ENCODE measurements at places on chromosomes 16 and 17.

DNA sequence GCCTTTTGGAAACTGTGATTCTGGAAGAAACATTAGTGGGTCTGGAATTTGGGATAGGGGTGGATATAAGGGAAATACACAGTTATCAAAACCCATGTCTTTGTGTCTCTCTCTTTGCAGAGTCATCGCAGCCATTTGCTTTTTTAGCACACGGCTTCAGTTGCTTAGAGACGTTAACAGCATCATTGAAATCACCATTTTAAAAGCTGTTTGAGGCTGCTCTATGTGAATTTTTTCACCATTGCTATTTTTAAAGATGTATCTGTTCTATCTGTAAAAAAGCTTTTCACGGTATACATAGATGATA lies 47.3 kb downstream of the OMG start:
- DNase-seq, result no peak

DNA sequence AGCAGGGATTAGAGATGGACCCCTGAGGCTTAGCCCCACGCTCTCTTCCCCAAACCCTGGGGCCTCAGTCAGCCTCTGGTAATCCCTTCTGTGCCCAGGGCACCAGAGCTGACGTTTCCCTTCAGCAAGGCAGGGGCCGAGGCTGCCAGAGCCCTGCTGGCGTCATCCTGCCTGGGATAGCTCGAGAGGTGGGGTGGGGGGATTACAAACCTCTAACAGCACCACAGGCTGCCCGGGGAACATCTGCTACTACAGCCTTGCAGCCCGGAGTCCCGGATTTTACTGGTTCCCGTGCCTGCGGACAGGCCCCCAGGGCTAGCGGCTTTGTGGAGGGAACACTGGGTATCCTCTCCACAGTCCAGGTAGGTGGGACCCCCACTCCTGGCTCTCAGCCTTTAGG lies at the start of gene AANAT:
Gene AANAT (plus strand): TSS at position 238 of the 400 bp plus-strand sequence. CDS start 1,144 bp downstream, outside the sequence.
- DNase-seq, result no peak

DNA sequence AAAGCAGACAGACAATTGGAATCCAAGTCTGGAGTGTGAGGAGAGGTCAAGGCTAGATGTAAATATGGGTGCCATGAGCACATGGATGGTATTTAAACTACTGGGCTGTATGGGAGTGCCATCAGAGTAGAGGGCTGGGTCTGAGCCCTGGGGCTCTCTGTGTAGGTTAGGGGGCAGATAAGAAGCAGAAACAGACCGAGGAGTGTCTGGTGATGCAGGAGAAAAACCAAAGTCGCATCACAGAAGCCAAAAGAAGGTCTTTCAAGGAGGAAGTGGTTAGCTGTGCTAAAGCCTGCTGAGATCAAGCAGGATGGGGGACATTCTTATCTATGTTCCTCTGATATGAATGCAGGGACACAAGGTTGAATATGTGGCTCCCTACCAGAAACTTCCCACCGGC lies 1.9 kb downstream of the TSEN54 start:
- DNase-seq, result no peak

- no peak for DNase-seq
These were observed 673 bp upstream of the CHD9 start for GRCh38 chr16:53053967-53054669.

- no peak for DNase-seq
These were observed 348.6 kb downstream of the SEC14L1 start for GRCh38 chr17:77489239-77489892.

- DNase-seq, result peak; percentile 74
These were observed 91.8 kb downstream of the YPEL2 start for GRCh38 chr17:59423137-59423724.

DNA sequence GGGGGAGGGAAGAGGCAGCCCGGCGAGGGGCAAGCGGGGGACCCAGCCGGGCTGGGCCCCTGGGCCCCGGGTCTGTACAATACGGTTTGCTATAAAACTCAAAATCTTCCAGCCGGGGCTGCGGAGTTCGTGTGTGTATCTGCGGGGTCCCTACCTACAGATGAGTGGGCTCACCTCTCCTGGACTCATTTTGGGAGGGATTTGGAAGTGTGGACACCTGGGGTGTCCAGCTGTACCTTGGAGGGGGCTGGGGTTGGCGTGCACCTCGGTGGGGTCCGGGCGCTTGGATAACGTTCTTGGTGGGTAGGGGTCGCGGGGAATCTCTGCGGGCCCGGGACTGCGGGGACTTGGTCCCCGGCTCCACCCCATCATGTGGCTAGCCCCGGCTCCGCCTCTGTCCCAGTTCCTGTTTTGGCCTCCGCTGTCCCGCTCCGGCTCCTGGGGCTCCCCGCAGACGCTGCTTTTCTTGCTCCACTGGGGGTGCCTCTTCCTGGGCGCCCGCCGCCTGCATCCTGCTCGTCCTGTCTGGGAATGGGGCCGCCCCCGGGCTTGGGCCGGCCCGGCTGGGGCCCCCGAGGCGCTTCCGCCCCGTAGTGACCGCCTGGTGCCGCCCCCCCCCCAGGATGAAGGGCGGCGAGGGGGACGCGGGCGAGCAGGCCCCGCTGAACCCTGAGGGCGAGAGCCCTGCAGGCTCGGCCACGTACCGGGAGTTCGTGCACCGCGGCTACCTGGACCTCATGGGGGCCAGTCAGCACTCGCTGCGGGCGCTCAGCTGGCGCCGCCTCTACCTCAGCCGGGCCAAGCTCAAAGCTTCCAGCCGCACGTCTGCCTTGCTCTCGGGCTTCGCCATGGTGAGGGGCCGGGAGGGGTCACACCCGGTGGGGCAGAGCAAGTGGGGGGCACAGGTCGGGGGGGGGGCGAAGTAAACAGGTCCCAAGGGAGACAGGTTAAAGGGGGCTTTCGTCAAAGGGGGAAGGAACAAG lies at the start of gene ORAI3:
Gene ORAI3 (plus strand): TSS at position 402 of the 983 bp plus-strand sequence. CDS start 222 bp downstream, at position 624.
- peak; percentile 46 for DNase-seq

DNA sequence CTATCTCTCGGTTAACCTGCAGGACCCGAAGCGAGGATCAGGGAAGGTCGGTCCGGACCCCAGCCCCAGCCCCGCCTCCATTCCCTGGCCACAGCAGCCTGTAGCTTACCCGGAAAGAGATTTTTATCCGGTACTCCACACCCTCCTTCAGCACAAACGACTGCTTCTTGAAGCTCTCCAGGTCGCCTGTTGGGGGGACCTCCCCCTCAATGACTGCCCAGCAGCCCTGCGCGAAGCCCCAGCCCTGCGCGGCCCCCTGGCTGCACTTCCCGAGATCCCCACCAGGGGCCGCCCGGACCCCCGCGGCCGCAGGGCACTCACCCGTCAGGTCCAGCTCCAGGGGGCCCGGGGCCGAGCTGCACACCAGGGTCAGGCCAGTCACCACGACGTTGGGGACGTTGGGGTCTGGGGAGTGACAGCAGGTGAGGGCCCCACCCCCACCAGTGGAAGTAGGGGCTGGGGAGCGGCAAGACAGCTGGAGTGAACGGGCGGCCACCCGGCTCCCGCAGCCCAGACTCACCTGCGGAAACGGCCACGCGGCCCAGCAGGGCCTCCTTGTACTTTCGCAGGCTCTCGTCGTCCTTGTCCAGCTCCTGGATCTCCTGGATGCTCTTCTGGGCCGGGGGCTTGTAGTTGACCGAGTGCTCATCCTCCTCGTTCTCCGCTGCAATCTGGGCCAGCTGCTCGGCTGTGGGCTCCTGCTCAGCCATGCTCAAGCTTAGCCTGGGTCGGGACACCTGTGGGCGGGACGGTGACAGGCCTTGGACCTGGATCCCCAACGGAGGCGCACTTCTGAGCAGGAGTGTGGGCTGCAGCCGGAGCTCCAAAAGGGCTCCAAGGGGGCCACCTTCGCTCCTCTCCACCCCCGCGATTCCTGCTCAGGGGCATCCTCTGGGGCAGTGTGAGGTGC lies 1.7 kb downstream of the ARHGDIA start:
- DNase-seq, result no peak

DNA sequence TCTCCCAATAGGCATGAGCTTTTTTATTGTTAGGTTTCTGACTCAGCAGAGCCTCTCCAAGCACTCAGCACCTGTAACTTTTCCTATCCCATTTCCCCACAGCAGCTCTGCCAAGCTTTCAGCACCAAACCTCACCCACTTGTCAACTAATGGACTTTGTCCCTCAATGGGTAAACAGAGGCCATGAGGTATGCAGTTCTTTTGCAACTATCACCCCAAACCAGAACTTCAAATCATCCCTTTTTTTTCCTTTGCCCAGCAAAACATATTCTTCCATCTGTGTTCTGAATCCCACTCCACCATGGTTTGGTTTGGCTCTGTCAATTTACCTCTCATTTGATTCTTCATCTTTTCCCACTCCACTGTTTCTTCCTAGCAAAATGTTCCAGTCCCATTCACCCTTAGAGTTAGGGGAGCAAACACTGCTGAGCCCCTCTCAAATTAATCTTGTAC lies 58.1 kb downstream of the TOX3 start:
- DNase-seq, result no peak

DNA sequence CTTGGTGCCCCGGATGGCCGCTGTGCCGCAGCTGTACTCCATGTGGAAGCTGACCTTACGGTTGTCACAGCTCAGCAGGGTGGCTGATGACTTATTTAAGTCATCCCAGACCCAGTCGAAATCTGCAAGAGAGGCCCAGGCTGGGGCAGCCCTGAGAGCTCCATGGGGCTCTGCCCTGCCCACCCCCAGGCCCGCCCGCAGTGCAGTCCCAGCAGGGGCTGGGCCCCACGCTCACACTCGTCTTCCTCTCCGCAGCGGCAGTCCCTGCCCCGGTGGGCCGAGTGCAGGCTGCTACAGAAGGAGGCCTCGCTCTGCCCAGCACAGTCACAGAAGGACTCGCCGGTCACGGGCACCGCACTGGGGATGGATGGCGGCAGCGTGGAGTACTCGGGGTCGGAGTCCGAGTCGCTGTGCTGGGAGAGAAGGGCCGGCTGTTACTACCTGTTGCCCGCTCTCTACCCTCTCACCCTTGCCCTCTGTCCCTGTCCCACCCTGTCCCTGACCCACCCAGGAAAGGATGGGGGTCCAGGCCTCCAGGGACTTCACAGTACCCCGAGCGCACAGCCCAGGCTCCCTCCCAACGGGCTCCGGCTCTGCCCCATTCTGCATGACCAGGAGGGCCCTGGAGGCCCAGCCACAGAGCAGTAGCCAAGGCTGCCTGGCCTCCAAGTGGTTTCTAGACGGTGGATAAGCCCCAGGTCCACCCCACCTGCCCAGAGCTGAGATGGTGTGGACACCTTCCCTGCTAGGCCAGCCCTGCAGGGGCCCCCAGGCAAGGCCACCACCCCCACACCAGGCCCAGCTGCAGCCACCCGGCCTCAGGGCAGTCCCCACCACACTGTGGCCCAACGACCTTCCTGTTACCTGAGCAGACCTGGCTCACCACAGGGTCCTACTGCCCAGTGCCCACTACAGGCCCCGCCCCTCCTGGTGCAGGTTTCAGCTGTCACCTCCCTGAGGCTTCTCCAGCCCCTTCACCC lies 3.9 kb downstream of the SPSB3 start:
- DNase-seq, result no peak

DNA sequence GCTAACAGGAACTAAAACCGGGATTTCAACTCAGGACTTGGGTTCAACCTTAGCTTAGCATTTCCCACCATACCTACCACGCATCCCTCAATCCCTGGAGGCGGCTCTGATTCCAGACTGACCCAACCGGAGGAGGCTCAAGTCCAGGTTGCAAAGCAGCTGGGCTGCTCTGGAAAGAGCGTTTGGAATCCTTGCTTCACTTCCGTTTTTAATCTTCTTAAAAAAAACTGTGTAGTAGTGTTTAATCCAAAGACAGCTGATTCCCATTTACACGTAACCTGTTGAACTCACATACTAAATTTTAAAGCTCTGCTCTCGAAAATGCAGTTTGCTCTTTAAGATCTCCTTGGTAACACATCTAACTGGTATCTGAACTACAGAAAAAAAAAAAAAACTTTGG lies 50.0 kb downstream of the NXN start:
- DNase-seq, result no peak

GRCh38 chr17:4648741-4649140 lies 7.3 kb upstream of the ALOX15 start:
- DNase-seq, result no peak

- no peak for DNase-seq
These were observed 3.0 kb downstream of the DLX4 start for GRCh38 chr17:49971848-49972485.

DNA sequence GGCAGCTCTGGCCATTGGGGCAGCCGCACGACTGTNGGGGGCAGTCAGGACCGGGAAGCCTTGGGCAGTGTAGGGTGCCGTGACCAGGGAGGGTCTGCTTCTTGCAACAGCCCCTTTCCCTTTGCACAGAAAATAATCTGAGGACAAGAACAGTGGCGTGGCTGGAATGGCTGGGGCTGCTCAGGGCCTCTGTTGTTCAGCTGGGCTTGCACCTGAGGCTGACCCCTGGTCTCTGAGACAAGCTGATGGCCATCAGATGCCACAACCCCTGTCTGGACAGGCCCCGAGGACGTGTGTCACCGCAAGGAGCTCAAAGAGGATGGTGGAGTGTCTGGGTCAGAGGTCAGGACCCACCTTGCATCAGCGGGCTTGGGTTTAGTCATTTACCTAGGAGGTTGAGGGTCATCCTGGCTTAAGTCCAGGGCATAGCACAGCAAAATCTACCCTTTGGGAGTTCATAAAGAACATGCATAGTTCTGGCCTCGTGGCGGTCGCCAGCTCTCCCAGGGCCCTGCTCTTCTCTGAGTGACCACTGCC lies 46.9 kb downstream of the METRNL start:
- no peak for DNase-seq

DNA sequence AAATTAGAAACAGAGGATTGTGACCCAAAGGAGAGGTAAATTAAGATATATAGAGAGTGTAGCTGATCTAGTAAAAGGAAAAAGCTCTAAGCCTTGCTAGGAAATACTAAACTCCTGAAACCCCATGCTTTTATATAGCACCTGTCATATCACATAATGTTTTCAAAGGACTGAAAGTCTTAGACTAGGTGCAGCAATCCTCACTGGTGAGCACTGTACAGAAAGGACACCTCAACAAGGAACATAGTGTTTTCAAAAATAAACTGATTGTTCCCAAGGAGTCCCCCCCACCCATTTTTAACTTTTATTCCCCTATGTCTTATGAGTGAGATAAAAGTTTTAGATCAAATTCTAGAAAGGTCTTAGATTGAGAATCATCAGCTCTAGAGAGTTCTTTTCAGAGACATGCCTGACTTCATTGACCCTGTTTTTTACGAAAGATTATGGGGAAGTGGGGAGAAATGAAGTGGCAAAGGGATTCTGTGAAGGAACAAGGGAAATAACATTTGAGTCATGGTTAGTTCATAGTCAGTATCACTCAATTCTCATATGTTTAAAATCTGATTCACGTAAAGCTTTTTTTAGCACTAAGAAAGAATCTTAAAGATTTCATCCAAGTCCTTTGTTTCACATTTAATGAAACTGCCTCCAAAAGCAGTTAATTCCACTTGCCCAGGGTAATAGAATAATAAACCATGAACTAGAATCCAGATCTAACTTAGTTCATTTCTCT lies 166.4 kb downstream of the CYB561 start:
- no peak for DNase-seq

- no peak for DNase-seq
These were observed 378.0 kb downstream of the SLC39A11 start for GRCh38 chr17:72714357-72714966.

GRCh38 chr17:73261617-73261951 lies at the start of gene CPSF4L:
CPSF4L (minus strand) TSS chr17:73261880; CDS start chr17:73261818, 62 bp downstream.
- no peak for DNase-seq

GRCh38 chr17:75130059-75130631 lies 1.4 kb downstream of the NT5C start:
- no peak for DNase-seq

- DNase-seq, result peak; percentile 28
These were observed 46.3 kb downstream of the CCDC42 start for GRCh38 chr17:8698162-8698971.

Measured in kidney glomerular epithelial cell (primary cell).